OCI-M1 (cell line): ENCODE measurements at places on chromosomes 1 and 21.

GRCh38 chr1:207998691-207999090, 87.8 kb upstream of the CD34 start:
- no peak for DNase-seq

DNA sequence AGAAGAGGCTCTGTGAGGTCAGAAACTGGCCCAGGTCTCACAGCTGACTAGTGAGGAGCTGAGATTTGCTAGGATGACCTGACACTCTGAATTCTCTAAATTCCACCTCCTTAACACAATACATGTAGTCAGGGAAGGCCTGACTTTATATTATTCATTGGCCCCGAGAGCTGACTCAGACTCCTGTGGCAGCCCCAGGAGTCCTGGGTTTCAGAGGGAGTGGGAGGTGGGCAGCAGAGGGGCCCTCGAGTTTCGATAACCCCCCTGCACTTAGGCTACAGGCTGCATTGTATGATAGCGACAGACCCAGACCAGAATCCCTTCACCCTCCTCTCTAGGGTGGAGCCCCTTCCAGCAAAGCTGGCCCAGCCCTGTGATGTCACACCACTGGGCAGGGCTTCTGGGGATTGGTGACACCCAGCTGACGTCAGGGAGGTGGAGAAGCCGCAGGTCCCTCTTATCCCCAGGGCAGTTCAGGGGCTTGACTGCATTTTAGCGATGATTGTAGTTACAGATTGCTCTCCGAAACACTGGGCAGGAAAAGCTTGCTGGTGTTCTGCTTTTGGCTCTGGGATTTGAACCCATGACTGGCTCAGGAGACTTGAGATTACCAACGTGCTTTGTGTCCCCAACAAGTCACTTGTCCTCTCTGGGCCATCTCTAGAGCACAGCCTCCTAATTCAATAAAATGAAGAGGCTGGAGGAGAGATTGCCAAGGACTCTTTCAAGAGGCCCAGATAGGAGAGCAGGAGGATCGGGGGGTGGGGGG, 17.0 kb upstream of the GPR37L1 start:
- DNase-seq: peak; percentile 90

DNA sequence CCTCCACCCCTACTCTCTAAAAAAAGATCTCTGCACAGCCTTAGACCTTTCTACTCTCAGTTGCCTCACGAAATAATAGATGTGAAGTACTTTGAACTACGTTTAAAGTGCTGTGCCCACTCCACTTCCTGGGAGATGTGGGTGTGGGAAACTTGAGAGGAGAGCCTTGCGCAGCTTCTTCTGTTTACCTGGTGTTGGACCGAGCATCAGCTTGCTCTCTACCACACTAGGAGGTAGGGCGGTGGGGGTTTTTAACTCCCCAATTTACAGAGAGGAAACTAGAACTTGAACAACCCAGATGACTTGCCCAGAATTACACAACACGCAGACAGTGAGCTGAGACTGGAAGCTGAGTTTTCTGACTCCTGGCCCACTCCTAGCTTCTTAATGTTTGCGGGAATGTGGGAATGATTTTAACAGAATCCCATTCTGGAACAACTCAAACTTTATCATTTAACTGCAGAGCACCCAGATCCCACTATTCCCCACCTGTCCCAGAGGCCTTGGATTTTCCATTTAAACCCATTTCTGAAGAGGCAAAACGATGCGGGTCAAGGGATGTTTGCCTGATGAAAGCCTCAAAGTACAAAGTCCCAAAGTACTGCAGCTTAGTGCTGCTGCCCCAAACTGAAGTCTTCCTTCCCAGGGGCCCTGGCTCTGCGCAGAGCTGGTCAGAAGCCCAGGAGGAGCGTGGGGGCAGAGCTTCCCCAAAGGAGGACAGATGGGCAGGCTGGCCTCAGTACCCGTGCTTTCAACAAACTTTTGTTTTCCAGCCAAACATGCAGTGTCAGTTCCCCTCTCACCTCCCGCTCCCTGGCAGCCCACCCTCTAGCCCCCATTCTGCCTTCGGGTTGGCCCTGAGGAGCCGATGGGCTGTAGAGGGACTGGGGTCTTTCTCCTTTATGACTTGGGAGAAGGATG, 19.0 kb downstream of the BTG2 start:
- DNase-seq: no peak

GRCh38 chr21:16305686-16306085, 575.9 kb downstream of the USP25 start:
- no peak for DNase-seq

DNA sequence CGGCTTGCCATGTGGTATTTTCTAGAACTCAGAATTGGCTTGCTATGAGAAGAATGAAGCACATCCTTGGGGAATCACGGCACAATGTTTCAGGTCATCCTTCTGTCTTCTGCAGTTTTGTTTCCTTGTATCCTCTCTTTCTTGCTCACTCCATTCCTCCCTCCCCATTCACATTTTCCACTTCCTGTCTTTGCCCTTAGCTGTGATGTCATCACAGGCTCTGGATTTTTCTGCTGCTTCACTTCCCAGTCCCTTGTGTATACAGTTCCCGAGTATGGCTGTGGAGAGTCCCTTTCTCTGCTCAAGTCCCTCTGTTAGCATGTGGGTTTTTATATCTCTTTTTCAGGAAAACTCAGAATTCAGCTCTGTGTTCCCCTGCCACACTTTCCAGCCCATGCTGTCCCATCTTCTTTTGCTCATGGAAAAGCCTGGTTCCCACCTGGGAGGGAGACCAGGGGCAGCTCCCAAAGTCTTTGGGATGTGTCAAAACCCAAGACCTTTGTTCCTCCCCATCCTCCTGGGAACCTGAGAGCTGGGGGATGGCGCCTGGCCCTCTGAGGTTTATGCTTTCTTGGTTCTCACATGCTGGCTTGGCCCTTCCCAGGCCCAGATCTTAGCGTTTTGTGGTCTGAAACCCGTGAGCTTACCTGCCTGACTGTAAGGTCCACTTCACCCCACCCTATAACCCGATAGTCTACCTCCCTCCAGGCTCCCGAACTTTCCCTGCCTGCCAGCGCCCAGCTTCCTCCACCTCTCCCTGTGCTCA, 4.8 kb upstream of the RGS16 start:
- no peak for DNase-seq

- DNase-seq: no peak
These were observed 286.3 kb upstream of the LYPLAL1 start for GRCh38 chr1:218887141-218887925.
